Effector CD8-positive, alpha-beta T cell (primary cell): ENCODE measurements at places on chromosomes 6 and 20.
A peak's percentile ranks its signal among the peaks of the same experiment; 100 is the strongest.

DNA sequence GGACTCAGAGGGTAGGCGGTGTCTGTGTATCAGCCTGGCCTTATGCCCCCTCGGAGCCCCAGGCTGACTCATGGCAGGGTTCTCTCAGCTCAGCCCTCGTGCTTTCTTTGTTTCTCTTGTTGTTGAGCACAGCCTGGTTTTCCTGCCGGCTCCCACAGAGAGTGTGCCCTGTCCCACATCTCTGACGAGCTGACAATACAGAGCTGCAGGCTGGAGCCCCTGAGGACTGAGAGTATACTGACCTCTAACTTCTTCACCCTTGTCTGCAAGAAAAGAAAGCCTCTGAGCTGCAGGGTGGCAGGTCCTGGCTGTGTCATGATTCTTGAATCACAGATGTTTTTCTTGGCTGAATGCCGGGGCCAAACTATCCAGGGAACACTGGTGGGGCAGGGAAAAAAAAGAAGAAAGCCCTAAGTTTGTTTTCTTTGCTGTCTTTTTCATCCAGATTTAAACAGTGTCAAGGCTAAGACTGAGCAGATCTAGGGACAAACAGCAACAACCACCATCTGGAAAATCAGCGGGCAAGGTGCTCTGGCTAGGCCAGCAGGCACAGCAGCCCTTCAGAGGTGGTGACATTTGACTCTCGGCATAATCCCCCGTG lies 63.3 kb upstream of the ZNF133 start:
- no peak for DNase-seq

- DNase-seq = no peak
Observed at GRCh38 chr20:22414305-22414742, 170.0 kb downstream of the FOXA2 start.

DNA sequence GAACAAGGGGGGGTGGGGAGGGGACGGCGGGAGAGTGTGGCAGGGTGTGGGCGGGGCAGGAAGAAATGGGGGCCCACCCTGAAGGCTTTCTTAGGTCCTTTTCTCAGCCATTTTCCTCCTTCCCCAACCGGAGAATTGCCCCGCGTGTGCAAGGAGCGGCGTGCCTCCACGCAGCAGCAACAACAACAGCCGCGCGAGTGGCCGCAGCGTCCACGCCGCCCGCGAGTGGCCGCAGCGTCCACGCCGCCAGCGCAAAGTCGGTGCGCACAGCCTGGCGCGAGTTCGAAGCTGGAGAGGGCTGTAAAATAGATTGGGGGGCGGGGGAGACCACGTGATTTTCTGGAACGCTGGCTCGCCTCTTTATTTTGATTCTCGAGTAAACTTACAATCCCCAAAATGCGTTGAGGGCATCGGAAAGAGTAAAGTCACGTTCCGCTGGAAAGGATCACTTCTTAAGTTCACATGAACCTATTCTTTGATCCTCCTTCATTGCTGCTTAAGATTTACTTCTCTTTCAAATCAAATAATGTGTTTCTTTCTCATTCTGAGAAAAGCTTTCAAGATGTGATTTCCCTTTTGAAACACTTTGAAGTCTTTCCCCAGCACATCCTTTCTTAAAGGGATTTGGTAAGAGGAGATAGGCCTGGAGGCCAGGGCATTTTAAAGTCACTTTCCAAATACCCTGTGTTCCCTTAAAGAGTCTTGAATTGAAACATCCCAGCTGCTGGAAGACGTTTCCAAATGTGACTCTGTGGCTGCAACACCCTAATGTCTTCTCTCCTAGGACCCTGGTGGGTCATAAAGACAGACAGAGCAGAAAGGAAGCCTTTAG lies 66.7 kb upstream of the ZNF217 start:
- DNase-seq = peak; percentile 8

- no peak for DNase-seq
Observed at GRCh38 chr6:154403788-154404187, 47.2 kb upstream of the IPCEF1 start.

DNA sequence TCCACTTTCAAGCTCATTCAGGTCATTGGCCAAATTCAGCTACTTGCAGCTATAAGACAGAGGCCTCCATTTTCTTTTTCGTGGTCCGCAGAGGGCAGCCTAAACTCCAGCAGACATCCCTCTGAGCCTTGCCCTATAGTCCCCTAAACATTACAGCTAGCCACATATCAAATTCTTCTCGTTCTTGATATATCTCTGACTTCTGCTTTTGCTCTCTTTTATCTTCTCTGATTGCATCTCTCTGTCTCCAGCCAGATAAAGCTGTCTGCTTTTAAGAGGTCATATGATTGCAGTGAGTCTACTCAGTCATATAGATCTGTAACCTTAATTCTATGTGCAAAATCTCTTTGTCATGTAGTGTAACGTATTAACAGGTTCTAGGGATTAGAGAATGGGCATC lies 358.4 kb upstream of the RGS17 start:
- no peak for DNase-seq

DNA sequence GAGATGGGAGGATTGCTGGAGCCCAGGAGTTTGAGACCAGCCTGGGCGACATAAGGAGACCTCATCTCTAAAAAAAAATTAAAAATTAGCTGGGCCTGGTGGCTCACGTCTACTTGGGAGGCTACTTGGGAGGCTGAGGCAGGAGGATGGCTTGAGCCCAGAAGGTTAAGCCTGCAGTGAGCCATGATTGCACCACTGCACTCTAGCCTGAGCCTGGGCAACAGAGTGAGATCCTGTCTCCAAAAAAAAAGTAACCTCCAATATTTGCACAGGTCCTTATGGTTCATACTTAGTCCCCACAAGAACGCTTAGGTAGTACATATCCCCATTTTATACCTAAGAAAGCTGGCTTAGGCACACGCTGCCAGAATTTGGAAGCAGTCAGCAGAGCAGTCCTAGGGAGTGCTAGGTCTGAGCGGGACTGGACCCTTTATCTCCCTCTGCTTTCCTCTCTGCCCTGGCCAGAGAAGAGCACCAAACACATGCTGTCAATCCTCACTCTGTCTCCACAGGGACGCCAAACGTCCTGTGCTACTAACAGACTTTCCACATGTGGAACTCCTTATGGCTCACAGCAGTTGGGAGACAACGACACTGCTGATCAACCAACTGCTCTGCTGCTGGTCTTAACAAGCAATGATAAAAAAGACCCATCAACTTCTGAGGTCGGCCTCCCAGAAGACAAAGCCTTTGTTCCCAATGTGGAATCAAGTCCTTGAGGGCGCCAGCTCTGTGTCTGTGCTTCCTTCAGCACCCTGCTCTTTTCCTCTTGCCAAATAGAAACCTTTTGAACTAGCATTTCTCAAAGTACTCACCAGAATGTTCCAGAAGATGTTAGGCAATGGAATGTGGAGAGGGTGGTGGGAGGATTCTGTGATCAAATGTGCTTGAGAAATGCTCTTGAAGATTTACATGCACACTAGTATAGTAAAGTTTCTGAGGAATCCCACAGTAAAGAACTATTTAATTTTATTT lies 226.3 kb upstream of the DTNBP1 start:
- DNase-seq = no peak
